ENCODE measurements at places on chromosomes 5 and 9.

GRCh38 chr5:177474846-177475562 lies 1.6 kb upstream of the DBN1 start:
- no peak for DNase-seq

- no peak for DNase-seq
These were observed 606.4 kb upstream of the CLINT1 start for GRCh38 chr5:158465086-158465972.

DNA sequence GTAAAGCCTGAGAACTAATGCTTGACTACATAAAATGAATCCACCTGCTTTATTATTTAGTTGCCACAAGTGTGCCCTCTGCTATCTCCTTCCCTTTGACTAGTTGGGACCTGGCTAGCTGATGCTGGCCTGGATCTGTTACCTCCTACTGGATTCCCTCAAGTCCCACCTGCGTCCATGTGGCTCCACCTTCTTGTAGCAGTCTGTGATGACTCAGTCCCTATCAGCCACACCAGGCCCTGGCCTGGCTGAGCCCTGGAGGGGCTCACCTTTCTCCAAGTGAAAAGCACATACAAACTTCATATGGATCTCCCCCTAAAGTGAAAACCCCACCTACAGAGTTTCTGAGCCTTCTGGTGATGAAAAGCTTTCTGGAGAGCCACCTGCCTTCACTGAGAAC lies 611.4 kb downstream of the SEMA5A start:
- DNase-seq, result no peak

- DNase-seq, result no peak
These were observed 89.4 kb downstream of the CDKN2A start for GRCh38 chr9:21904776-21905175.

DNA sequence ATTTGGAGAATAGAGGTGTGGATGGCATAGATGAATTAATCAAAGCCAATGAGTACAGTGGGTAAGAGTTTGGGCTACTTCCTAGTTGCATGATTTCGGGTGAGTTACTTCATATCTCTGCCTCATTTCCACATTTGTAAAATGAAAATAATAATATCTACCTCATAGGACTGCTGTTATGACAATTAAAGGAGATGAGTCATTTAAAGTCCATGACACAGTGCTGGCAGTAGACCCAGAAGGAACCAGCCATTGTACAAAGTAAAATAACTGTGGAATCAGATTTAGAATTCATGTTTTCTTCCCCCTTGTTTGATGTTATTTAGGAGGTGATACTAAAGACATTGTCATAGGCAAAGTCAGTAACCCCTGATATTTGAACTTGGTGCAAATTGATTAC lies 139.5 kb upstream of the SLC27A6 start:
- DNase-seq, result no peak

Measured in AML-193 (cell line).